ENCODE measurements at places on chromosomes 11 and 22. TPM values are rescaled to one million over a fixed set of nuclear protein-coding genes. Genes with fewer than 3 reads are reported as not detected.

- DNase-seq, result no peak
Measured at GRCh38 chr11:61769169-61769920, 16.9 kb downstream of the MYRF start.

GRCh38 chr22:31802575-31802974, 48.8 kb downstream of the DEPDC5 start:
- no peak for DNase-seq

DNA sequence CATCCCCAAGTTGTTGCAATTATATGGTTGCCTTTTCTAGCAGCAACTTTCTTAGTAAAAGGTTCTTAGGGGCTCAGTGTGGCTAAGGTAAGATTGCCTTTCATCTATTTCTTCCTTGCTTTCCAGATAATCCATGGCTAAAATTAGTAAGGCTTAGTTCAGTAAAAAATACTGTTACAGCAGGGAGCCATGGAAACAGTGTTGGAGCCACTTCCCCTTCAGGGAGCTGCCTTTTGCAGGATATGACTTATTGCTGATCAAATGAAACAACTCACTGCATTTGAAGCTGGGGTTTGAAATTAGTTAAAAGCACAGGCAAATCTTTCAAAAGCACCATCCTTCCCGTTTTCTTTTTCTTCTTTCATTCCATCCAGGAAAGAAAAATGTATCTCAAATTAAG, 184.3 kb downstream of the C11orf87 start:
- no peak for DNase-seq

DNA sequence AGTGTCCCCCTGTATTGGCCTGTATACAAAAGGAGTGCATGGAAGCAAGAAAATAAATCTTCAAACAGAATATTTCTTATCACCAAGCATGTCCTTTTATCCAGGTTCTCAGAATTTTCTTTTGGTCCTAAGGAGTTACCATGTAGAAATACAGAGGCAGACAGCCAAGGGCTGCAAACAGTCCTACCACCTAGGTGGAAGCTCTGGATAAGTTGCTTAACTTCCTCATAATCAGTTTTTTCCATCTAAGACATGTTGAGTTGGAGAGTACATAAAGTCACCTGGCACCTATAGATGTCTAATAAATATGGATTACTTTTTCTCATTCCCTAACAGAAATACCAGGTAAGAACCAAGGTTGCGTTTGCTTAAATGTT, 57.0 kb upstream of the BLID start:
- no peak for DNase-seq

GRCh38 chr11:8805296-8805695, 105.7 kb upstream of the AKIP1 start:
- DNase-seq, result no peak

GRCh38 chr11:40162901-40163883, 1296.3 kb downstream of the LRRC4C start:
- DNase-seq, result no peak

DNA sequence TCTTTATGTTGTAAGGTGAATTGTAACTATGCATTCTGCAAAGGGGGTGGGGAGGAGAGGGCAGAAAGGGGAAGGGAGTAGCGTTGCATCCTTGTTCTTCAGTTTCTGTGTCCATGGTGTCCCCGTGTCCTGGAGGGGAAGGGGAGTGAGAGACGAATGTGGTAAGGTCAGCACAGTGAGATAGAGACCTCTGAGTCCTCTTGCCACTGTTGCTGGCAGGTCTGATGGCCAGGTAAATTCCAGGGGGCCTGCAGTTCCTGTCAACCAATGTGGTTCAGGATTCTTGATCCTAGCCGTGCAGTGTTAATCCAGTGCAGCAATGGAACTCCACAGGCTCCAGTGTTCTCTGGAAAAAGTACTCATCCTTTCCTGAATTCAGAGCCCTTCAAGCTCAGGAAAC, 14.6 kb upstream of the ADSL start:
- no peak for DNase-seq

DNA sequence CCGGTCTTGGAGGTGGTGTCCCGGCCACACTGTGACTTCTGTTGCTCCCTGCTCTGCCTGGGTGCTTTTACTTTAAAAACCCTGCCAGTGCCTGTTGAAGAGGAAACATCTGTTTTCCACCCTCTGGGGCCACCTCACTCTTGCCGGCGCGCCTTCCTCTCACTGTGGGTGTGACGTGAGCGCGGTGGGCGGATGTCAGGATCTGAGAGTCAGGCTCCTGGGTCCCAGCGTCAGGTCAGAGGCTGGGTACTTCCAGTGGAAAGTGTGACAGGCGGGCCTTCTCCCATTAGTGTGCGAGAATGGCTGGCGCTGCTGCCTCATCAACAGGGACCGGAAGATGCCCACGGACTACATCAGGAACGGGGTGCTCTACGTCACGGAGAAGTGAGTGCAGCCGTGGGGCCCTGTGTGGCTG, 54.2 kb downstream of the GRAMD4 start:
- DNase-seq, result no peak

DNA sequence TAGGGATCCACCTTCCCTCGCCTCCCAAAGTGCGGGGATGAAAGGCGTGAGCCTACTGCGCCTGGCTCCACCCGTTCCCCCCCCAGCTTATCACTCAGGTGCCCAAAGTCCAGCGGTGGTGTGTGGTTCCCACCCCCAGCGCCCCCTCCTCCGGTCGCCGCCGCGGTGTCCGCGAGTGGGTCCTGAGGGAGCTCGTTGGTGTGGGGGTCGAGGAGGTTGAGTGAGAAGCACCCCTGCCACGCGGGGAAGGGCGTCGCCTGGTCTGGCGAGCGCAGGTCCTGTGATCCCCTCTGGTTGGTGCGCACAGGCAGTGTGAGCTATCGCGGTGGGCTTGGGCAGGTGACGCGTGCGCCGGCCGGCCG, 3900.6 kb upstream of the OR11H1 start:
- no peak for DNase-seq

DNA sequence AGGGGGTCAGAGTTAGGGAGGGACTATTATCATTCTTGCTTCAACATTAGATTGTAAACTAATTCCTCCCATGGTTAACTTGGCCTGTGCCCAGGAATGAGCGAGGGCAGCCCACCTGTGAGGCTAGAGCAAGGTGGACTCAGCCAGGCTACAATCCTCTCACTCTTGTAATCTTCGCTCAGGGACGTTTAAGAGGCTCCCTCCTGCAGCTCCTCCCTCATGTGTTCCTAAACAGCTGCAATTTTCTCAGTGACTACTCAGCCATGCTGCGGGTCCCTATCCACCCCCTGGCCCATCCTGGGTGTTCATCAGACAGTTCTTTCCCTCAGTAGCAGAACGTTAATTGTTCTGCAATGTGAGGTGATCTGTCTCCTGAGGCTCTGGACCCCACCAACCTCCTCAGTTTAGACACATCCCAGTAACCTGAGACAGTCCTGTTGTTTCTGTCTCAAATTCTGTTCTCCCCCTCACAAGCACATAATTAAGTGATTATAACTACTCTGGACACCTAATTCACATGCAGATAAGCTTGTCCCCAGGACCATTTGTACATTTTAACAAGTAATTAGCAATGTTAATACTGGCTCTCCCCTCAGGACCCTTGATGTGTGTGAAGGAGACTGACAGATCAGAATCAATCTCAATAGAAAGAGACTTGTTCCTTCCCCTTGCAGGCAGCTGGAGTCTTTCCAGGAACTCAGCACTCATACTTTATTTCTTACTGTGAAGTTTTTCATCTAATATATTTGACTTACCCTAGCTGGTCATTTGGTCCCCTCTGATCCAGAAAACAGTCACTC, 337.2 kb upstream of the B3GAT1 start:
- DNase-seq, result no peak

GRCh38 chr11:57379732-57380131, 1.2 kb downstream of the PRG3 start:
- DNase-seq, result peak; percentile 48

DNA sequence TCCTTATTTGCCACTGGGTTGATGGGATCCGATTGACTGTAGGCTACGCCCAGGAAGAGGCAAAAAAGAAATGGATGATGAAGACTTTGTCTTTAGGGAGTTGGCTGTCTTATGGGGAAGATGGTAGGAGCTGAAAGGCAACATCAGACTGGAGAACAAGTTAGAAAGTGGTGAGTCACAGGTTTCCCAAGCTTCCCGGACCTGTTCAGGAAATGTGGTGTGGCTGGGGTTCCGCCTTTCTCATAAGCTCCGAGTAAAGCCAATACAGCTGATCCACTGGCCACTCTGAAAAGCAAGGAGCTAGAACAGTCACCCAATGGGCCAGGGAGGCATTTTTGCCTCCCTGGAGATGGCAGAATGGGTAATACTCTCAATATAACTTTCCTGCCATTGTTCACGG, 194.5 kb downstream of the SNX19 start:
- DNase-seq, result no peak

- peak; percentile 76 for DNase-seq
Measured at GRCh38 chr11:61507962-61508861, at the start of gene LRRC10B. Gene LRRC10B, plus strand, starts transcription at chr11:61508749. Its CDS starts 250 bp downstream, at chr11:61508999.

DNA sequence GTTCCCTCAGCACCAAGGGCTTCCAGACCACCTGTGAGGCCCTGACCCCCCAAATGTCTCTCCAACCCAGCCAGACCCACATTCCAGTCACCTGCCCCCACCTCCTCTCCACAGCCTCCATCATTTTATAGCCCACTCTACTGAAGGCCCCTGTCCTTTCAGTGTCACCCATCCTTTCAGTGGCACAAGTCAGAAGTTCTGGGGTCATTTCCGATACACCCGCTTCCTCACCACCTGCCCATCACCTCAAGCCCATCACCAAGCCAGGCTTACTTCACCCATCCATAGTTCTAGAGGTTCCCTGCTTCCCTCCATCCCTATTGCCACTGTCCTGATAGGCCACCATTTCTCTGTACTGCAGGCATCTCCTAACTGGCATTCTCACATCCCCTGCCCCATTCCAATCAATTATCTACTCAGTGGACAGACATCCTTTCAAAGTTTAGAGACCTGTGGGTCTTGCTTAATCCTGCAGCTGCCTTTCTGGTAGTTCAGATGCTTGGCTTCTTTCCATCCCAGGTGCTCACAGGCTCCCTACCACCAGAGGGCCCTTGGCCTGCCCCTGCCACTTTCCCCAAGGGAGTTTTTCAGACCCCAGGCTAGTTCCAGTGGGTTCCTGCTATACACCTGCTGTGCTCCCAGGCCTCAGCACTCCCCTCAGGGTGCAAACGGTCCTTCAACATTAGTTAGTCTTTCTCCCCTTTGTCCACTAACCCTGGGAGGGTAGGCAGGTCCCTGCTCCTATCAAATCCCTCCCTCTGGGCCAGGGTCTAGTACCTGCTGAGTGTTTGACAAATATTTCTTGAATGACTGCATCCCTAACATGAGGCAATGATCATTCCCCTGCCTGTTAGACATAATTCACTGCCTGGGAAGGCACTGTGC, 7.6 kb downstream of the KCNQ1OT1 start:
- no peak for DNase-seq

DNA sequence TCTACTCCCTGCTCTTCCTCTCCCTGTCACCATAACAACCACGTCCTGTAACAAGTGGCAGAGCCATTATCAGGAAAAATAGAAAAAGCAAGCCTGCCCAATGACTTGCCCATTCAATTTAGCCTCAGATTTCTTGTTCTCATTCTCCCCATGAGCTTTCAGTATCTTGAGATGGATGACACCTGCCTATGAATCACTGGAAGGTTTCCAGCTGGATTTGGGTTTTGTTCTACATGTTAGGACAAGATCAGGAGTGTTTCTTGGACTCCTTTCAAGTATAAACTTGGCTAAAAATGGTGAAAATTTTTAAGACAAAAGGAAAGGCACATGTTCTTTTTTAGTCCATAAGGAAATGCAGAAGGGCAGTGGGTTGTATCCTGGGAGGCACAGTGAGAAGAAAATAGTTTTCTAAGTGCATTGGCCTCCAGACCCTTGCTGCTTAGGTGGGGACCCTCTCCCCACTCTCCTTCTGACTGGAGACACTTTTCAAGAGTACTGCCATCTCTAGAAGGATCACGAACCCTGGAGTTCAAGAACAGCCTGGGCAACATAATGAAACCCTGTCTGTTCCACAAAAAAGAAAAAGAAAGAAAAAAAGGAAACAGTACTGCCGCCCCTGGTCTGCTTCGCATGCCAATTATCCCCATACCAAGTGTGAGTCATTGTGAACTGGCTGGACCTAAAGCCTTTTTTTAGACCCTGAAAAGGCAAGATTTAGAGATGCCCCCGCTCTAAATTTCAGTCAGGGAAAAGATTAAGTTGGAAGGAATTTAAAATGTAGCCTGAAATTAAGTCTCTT, 51.0 kb downstream of the MTNR1B start:
- DNase-seq, result no peak

DNA sequence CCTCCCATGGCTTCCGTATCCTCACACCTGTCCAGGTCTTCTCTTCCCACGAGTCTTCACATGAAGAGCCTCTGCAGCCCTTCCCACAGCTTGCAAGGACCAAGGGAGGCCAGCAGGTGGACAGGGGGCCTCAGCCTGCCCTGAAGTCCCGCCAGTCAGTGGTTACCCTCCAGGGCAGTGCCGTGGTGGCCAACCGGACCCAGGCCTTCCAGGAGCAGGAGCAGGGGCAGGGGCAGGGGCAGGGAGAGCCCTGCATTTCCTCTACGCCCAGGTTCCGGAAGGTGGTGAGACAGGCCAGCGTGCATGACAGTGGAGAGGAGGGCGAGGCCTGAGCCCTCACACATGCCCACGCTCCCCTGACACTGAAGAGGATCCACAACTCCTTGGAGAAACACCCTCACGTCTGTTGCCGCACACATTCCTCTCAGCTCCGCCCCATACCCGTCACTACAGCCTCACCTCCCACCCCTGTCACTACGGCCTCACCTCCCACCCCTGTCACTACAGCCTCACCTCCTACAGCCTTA, 8.3 kb downstream of the SSH3 start:
- DNase-seq, result no peak

- no peak for DNase-seq
Measured at GRCh38 chr22:34738661-34739400, 327.1 kb upstream of the ISX start.

GRCh38 chr11:74683941-74684481, 47.2 kb downstream of the CHRDL2 start:
- DNase-seq, result no peak

GRCh38 chr11:61035526-61035835, 64.0 kb downstream of the CD6 start:
- no peak for DNase-seq

DNA sequence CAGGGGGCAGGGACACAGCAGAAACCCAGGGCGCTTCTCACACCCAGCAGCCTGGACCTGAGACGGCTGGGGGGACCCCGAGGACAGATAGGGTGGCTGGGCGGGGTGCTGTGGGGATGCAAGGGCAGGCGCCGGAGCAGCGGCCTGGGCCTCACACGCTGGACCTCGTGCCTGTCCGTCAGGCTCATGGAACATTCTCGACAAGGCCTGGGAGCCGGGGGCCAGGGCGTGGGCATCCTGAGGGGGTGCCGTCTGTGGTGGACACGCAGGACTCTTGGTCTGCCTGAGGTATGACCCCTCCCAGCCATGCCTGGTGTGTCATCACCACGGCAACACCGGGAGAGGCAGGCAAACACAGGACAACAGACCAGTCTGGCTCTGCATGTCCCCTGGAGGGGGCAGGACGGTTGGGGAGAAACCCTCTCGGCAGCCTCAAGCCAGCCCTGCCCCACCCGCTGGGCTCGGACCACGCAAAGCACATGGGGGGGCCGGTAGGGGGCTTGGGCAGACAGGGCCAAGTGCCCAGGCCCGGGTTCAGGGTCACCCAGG, 21.4 kb downstream of the MRPL23 start:
- DNase-seq, result no peak

- no peak for DNase-seq
Measured at GRCh38 chr11:105781807-105782206, 171.9 kb downstream of the GRIA4 start.

Gene NAALAD2
- 39.8 TPM for polyA plus RNA-seq

Gene IGSF22
- 1.9 TPM for polyA plus RNA-seq

Gene ZDHHC13
- polyA plus RNA-seq, result 24.2 TPM

Gene RBMXL2
- 0.07 TPM for polyA plus RNA-seq

Gene BCO2
- polyA plus RNA-seq, result 8.1 TPM

Gene RFPL2
- 0.73 TPM for polyA plus RNA-seq

Gene FOXRED1
- polyA plus RNA-seq, result 58.4 TPM

Gene PGR
- 0.03 TPM for polyA plus RNA-seq

Gene GALNT18
- 20.8 TPM for polyA plus RNA-seq
